ENCODE measurements at places on chromosomes 5 and 9.

- no peaks in the 10 kb centered on the region for H3K27me3 ChIP-seq
- no peak overlapping the region for H3K4me3 ChIP-seq
Measured at GRCh38 chr5:95909738-95910137, 51.9 kb downstream of the ELL2 start.

- no peak overlapping the region for H3K4me3 ChIP-seq
- peaks cover 28% of the 10 kb centered on the region for H3K36me3 ChIP-seq
- H3K27me3 ChIP-seq, result no peaks in the 10 kb centered on the region
- peaks cover 29% of the 10 kb centered on the region for H3K4me1 ChIP-seq
- H3K27ac ChIP-seq, result no peak overlapping the region
Measured at GRCh38 chr9:34555500-34555899, 32.7 kb upstream of the ENHO start.

DNA sequence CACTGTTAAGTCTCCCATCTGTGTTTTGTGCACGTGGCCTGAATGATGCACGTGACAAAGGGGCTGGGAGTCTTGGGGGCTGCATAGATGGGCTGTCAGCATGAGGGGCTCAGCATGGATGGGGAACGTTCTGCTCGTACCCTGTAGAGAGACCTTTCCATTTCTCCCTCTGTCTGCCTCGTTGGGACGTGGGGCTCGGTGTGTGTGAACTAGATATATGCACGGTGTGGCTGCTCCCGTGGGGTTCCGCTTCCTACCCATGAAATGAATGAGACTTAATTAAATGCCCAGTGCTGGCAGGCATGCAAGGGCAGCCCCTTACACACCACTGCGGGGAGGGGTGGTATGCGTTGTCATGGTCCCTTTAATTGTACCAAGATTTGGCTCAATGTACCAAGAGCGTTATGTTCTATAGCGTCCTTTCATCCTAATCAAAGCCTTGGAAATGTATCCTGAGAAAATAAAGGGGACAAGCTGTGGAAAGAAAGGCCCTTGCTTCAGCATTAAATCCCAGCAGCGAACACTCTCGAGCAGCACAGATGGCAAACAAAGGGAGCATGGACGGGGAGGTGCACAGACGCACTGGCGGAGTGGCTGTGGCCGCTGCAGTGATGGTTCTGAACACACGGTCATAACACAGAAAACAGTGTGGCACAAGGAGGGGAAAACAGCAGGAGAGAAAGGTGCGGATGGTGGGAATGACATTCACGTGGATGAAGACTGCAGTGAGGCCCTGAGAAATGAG is 66.8 kb downstream of the RASGEF1C start:
- no peaks in the 10 kb centered on the region for H3K36me3 ChIP-seq
- H3K27ac ChIP-seq, result no peak overlapping the region
- no peak for DNase-seq
- no peak overlapping the region for H3K4me3 ChIP-seq

DNA sequence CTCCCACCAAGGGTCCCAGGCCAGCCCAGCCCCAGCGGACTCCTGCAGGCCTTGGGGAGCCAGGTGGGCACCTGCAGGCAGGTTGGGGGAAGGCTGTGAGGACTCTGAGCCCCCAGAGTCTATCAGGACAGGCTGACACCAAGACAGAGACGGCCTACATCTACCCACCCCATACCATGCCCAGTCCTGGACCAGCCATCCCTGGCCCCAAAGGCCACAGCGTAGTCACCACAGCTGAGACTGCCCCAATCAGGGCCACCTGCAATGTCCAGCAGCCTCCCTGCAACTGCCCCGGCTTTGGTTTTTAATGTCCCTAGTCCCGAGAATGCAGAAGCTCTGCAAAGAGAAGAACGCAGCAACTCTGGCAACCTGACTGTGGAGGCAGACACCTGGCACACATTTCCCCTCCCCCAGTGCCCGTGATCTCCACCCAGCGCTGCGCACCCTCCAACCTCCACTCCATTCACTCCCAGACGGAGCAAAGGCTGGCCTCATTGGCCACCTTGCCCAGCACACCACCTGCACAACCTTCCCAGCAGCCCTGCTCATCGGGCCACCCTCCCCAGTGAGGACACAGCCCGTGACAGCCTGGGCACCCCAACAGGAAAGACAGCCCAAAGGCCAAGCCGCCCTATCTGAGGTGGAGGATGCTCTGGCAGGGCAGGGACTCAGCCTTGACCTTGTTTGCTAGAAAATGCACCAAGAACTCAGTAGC is 14.9 kb downstream of the ADAMTS2 start:
- H3K36me3 ChIP-seq, result no peaks in the 10 kb centered on the region
- H3K4me3 ChIP-seq, result no peak overlapping the region
- no peaks in the 10 kb centered on the region for H3K27me3 ChIP-seq
- no peak for DNase-seq

GRCh38 chr5:177494346-177495195 is 2.8 kb downstream of the PDLIM7 start:
- H3K4me3 ChIP-seq, result peak overlapping the region; percentile 21
- H3K27ac ChIP-seq, result peak overlapping the region; percentile 95
- peaks cover 63% of the 10 kb centered on the region for H3K36me3 ChIP-seq
- DNase-seq, result peak; percentile 54
- H3K27me3 ChIP-seq, result no peaks in the 10 kb centered on the region

GRCh38 chr5:156197042-156197635 is 129.8 kb upstream of the SGCD start:
- H3K4me3 ChIP-seq, result no peak overlapping the region
- no peaks in the 10 kb centered on the region for H3K36me3 ChIP-seq
- no peaks in the 10 kb centered on the region for H3K4me1 ChIP-seq
- no peak overlapping the region for H3K27ac ChIP-seq
